ENCODE measurements at places on chromosomes 3 and 15.

DNA sequence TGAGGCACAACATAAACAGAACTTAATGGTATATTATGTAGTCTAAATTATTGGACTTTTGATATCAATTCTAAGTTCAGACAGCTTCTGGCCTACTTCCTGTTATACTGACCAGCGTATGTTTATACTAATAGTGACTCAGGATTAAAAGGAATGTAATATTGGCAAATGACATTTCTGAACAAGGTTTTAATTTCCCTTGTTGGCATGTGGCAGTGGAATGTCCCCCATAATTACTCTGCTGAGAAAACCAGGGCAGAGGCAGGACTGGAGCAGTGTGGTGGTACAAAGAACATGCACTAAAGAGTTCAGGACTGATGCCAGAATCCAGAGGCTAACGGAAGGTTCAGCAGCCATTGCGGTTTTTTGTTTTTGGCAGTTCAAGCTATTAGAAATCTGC lies 184.0 kb downstream of the KCNAB1 start:
- no peak for DNase-seq

DNA sequence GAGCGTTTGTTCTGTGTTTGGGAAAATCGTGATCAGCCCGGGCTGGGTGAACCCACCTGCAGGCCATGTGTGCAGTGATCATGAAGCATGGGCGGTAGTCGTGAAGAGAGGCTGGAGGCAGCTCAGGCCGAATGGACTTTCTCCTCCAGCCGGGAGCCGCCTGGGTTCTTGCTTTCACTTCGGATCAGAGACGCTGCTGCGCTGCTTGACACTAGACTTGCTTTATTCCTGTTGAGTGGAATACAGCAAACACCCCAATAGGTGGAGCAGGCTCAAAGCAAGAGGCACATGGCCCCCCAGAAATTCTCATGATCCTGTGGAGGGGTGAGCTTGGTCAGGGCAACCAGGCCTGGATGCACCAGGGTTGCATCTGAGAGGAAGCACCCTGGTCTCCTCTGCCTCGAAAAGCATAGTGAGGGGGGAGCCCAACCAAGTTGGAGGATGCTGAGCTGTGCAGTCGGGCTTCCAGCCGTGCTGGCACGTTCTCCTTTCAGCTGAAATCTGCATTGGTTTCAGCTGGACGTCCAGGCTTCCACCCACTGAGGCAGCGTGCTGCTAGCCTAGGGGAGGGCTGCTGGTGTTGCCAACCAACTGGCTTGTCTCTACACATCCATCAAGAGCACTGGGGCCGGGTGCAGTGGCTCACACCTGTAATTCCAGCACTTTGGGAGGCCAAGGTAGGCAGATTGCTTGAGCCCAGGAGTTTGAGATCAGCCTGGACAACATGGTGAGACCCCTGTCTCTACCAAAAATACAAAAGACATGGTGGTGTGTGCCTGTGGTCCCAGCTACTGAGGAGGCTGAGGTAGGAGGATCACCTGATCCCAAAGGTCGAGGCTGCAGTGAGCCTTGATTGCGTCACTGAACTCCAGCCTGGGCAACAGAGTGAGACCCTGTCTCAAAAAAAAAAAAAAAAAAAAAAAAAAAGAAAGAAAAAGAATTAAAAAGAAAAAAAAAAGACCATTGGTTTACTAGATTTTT lies 2.8 kb upstream of the NRROS start:
- peak; percentile 33 for DNase-seq

GRCh38 chr15:83533410-83533962 lies 86.3 kb downstream of the SH3GL3 start:
- no peak for DNase-seq

GRCh38 chr15:49320351-49320750 lies 102.7 kb upstream of the FGF7 start:
- no peak for DNase-seq

- DNase-seq: no peak
Measured at GRCh38 chr3:111517801-111518200, 24.2 kb upstream of the CD96 start.

- no peak for DNase-seq
Measured at GRCh38 chr3:159418571-159419526, 569.8 kb upstream of the IL12A start.

DNA sequence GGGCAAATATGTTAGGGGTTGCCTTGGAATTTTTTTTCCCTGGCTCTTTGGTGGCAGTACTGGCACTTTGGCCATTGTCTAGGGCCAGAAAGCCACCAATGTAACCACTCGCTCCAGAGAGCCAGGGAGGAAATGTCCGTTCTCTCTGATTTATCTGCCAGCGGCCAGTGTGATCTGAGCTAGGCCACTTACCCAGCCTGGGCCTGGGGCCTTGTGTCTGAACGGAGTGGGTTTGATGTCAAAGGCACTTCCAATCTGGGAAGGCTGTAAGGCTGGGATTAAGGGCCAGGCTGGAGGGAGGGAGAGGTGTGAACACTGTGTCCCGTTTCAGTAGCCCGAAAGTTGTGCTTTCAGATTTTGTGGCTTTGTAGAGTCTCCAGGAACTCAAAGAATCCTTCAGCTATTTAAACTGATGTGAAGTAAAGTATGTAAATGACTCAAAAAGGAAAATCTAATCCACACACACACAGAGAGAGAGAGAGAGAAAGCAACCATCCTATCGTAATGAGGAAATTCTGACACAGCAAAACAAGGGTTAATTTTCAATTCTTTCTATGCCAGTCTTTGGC lies 271.0 kb downstream of the PDZRN3 start:
- DNase-seq: no peak

- no peak for DNase-seq
Measured at GRCh38 chr15:92624401-92624991, 31.1 kb downstream of the FAM174B start.

DNA sequence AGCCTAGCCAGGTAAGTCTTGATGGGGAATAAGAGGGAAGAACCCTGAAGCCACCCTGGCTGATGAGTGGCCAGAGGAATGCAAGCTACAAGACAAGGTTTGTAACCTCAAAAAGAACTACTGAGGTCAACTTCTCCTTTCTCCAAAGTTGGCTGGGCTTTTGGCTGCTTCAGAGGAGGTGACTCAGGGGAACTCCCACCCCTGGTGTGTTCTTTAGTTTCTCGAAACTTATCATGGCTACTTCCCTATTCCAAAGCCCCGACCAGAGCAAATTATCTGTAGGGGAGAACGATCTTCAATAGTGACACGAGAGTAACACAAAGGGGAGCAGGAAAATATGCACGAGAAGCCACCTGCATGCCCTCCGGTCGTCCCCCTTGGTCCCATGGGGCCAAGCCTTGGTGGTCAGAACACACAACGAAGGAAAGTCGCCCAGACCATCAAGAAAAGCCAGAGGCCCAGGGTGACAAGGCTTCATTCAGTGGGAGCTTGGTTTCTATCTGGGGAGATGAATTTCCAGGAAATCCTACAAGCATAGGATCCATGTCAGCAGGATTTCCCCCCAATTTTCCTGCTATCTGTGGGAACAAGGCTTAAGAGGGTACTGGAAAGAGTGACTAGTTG lies 6.5 kb upstream of the BCL2A1 start:
- DNase-seq: peak; percentile 83

DNA sequence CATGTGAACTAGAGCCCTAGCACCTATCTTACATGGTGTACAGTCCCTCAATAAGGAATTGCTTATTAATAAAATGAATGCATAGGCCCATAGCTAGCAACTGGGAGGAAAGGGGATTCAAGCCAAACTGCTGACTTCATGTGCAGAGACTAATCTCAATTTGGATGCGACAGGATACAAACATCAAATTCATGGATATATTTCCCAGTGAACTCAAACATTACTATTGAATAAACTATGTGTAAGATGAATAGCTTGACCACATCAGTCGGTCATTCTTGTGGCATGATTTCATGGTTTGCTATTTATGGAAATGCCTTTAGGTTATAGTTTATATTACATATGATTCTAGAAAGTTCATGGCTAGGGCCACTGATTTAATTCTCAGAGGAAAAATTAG lies 268.6 kb upstream of the SLITRK3 start:
- no peak for DNase-seq

DNA sequence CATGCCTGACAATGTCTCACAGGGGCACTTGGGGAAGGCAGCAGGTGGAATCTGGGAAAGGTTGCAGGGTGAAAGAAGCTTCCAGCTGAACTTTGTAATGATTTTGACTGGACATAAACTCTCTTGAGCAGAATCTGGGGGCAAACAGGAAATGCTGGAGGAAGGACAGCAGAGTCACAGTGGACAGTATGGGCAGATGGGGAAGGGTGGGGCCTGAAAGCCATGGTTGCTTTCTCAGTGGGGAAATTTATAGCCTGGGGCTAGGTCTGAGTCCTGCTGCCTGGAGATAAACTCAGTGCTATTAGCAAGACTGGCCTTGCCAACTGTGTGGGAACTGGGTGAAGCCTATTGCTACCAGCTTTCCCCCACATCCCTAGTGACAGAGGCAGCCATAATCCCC lies 203.2 kb downstream of the OSBPL10 start:
- DNase-seq: no peak

DNA sequence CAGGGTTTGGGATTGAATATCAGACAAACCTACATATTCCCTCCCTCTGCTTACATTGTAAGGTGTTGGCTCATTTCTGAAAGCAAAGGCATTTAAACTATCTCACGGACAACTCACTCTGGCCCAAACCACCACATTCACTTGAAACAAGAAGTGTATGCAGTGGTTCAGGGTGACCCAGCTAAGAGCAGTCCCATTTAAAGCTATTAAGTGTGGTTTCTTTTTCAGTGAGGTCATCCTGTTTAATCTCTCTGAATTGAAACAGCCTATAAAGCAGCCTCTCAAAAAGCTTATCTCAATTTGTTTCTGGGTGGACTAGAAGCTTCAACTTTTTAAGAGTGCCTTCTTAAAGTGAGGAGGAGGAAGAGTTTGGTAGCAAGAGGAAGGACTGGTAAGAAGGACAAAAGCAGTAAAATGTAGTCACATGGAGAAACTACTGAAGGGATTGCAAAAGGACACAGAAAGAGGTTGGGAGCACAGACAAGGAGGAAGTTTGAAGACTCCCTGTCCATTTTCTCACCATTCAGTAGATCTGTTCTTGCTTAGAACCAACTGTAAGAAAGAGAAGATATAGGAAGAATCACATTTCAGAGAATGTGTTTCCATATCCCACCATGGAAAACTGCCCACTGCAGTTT lies 151.6 kb downstream of the TMCO5A start:
- DNase-seq: no peak

GRCh38 chr15:47719730-47720129 lies 2.4 kb downstream of the SEMA6D start:
- no peak for DNase-seq
